ENCODE measurements at places on chromosomes 13 and 19.

GRCh38 chr19:29812881-29813275 is 1.1 kb downstream of the CCNE1 start:
- no peak for DNase-seq

GRCh38 chr19:10896851-10897526 is 25.6 kb downstream of the CARM1 start:
- no peak for DNase-seq

- no peak for DNase-seq
Observed at GRCh38 chr13:65744836-65745235, 1485.3 kb downstream of the PCDH9 start.

- no peak for DNase-seq
Observed at GRCh38 chr13:22108979-22109378, 438.1 kb downstream of the FGF9 start.

DNA sequence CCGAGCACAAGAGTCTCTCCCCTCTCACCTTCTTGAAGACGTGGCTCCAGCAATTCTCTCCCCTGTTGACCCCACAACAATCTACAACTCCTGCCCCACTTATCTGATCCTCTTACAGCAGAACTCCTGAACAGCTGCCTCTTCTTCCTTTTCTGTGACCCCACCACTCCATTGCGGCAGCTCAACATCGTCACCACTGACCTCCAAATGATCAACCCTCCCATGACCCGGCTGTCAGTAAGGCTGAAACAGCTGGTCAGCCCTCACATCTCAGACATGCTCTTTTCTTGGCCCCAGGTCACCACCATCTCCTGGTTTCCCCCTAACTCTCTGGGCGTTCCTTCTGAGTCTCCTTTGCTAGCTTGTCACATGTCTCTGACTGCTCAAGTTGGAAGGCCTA is 1.8 kb downstream of the EXOSC5 start:
- DNase-seq, result no peak

- no peak for DNase-seq
Observed at GRCh38 chr13:39516096-39516495, 86.9 kb downstream of the LHFPL6 start.

DNA sequence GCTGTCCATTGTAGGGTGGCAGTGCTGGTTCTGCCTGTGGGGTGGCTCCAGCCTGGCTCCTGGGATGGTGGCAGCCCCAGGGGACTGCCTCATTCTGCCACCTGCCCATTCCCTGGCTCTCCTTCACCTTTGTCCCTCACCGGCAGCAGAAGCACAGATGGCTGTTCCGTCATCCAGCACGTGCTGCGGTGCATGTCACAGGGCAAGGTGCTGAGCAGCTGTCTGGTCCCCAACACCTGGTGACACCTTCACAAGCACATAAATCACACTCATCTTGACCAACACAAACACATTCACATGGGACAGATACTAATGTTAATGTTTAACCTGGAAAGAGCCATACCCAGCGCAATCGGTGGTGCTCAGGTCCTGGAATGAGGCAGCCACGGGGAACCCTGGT is 126.8 kb downstream of the UQCRFS1 start:
- DNase-seq, result no peak

DNA sequence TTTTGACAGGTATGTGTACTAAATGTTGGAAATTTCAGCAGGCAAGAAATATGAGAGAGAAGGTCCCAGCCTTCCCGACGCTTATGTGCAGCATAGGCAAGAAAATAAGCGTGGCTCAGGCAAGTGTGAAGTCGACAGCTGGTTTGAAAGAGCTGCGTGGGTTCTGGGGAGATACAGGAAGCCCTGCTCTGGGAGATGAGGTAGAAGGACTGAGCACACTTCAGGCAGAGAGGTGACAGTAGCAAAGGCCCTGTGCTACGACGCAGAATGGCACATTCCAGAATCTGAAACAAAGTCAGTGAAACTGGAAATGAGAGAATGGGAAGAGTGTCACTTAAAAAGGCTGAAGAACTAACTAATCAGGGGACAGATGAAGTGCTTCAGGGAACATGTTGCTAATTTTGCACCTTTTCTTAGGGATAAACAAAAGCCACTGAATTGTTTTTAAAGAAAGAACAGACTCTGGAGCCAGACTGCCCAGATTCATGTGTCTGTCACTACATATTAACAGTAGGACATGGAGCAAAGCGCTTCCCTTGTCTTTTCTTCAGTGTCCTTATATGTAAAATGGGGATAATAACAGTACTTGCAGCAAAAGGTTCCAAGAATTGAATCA is 160.1 kb downstream of the SPRY2 start:
- no peak for DNase-seq

DNA sequence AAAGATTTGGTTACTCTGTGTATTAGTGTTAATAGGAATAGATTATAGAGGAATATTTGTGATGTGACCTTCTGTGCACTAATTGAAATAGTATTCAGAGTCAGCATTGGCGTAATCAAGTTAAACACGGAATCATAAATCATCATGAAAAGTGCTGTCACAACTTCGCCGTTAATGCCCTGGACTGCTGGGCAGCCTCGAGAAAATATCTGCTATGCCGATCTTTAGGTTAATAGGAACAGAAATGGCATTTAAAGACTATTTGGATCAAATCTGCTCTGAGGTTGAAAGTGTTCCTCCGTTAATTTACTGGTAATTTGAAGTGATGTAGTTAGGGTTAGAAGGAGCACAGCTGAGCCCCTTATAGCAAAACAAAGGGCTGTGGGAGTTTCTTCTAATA is 219.0 kb downstream of the MZT1 start:
- DNase-seq, result peak; percentile 58

- DNase-seq, result no peak
Observed at GRCh38 chr19:29173896-29174295, 39.1 kb downstream of the UQCRFS1 start.

GRCh38 chr13:39963612-39964011 is 308.1 kb downstream of the COG6 start:
- DNase-seq, result no peak

DNA sequence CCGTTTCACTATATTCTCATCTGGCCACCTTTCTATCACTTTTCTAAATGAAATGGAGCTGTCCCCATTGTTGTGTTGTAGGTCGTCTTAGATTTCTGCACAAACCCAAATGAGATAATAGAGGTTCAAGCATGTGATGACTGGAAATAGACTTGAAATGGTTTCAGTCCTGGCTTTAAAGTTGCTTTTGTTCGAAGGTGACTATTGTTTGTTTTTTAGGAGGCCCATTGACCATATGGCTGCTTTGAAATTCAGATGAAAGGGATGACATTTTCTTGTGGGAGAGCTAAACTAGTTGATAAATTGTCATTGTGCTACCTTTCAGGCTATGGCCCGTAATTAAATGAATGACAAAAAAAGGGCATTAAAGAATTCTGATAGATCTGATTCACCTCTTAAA is 583.7 kb downstream of the GPC6 start:
- DNase-seq, result no peak

- peak; percentile 9 for DNase-seq
Observed at GRCh38 chr13:25659091-25659795, 287.5 kb downstream of the ATP8A2 start.

DNA sequence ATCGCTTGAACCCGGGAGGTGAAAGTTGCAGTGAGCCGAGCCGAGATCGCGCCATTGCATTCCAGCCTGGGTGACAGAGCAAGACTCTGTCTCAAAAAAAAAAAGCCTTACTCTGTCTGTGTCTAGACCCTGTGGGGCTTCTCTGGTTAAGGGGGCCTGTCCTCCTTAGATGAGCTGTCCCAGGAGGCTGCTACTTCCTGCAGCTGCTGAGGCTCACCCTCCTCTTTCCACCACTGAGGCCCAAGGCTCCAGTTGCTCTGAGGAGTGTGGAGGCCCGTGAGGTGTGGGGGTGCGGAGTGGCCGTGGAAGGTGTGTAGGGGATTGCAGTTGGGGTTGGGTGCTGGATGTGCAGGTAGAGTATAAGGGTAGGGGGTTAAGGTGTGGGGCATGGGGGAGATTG is 22.1 kb upstream of the RASA3 start:
- DNase-seq, result no peak

GRCh38 chr19:46729696-46730095 is 12.8 kb upstream of the PRKD2 start:
- no peak for DNase-seq

DNA sequence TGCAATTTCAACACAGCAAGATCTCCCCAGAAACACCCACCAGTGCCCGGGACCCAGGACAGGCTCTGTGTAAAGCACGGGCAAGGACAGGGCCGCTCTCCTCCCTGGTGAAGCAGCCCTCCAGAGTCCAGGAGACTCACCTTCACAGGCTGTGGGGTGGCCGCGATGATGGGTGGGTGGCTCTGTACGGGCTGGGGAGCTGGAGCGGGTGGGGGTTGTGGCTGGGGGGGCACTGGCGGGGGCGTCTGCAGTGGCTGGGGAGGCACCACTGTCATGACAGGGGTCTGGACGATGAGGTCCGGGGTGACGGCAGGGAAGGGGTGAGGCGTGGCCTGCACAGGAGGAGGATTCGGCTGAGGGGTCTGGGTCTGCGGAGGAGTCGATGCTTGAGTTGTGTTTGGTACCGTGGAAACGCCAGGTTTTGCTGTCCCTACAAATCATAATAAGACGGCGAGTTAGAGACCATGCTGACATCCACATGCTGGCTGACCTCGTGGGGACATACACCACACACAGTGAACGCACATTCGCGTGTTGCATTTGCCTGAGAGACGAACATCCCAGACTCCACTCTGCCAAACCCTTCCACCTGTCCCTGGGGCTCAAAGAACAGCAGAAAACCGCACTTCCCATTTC is 33.1 kb upstream of the EPHX3 start:
- no peak for DNase-seq

DNA sequence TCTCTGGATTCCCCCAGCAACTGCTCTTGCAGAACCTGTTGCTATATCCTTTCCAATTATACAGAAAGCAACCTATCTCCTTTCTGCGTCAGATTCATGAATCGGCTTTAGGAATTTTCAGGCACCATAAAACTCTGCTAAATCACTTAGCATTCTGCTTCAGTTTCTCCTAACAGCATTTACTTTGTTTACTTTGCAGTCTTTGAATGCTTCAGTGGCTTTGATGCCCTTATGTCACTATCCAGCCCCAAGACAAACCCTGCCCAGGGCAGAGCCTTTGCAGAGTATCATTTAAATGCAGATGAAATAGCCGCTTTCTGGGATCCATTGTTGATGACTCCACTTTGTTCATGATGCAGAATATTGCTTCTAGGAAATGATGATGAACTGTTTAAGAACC is 43.1 kb downstream of the SLITRK1 start:
- DNase-seq, result peak; percentile 18

DNA sequence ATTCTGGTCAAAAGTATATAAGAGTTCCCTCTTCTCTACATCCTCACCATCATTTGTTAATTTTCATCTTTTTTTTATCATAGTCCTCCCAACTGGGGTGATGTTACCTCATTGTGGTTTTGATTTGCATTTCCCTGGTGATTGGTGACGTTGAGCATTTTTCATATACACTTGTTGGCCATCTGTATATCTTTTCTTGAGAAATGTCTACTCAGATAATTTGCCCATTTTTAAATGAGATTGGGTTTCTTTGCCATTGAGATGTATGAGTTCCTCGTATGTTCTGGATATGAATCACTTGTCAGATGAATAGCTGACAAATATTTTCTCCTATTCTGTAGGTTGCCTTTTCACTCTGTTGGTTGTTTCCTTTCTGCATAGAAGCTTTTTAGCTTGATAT is 2.4 kb downstream of the CD33 start:
- DNase-seq, result no peak

GRCh38 chr13:44894001-44894770 is 95.1 kb downstream of the NUFIP1 start:
- DNase-seq, result no peak

- DNase-seq, result no peak
Observed at GRCh38 chr19:13859361-13859880, 17.5 kb upstream of the NANOS3 start.

GRCh38 chr13:28744091-28744536 is 25.3 kb upstream of the SLC46A3 start:
- DNase-seq, result no peak

DNA sequence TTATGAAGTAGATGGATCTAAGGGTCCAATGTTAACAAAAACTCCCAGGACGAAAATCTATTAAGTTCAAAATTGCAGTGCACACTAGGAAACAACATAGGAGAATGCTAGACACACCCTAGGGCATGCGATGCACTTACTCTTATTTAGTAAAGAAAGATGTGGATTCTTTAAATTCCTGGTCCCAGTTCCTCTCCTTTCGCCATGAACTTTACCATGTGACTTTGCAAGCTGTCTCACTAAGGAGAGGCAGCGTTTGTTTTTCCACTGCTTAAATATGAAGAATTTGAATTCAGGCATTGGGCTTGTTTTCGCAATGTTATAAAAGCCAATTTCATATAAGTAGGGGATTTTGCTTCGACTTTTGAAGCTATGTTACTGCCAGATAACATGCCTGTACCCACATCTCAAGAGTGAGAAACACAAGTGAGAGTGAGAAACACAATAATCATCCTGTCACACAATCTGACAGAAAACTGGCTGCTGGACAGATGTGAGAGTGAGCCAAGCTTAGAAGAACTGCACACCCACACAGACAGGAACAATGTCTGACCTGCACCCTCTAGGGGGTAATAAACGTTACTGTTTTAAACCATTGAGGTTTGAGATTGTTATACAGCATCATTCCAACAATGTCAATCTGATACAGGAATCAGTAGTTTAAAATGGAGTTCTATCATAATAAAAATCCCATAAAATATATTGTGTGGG is 1308.4 kb downstream of the SLITRK5 start:
- DNase-seq, result peak; percentile 20

DNA sequence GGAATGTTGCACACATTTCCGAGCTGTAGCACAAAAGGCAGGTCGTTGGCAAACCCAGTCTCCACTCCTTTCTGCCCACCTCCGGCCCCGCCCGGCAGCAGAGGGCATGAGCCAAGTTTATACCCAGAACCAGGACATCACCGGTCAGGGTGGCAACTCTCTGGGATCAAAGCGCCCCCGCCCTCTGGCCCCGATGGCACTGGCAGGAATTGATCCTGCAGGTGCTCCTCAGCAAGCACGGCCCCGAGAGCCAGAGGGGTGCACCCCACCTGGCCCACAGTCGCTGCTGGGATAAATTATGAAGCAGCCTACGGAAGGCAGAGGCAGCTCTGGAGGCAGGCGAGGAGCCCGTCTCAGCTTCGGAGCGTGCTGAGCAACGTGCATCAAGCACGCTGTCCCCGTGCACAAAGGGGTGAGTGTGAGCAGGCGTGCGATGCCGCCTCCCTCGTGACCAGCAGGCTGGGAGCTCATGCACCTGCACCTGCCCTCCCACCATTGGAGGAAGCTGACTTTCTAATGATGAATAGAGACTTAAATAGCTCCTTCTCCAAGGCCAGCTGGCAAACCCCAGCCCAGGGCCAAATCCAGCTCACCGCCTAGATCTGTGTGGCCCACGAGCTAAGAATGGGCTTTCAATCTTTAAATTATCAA is 25.7 kb downstream of the SHC2 start:
- DNase-seq, result no peak

DNA sequence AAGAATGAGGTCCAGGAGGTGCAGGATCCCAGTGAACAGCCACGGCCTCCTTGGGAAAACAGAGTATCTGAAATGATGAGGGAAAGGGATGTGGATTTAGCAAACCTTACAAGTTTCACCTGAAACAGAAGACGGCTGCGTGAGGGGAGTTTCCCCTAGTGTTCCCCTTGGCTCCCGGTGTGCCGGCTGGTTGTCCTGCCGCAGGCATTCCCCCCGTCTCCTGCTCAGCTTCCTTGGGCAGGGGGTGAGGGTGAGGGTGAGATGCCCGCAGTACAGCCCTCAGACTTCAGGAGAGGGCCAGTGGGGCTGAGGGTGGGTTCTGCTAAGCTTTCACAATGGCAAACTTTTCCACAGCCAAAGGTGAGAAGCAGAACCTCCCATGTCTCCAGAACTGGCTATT is 201.1 kb upstream of the SOX1 start:
- DNase-seq, result no peak

- no peak for DNase-seq
Observed at GRCh38 chr19:33804021-33804799, 7.5 kb downstream of the KCTD15 start.

Data from HEK293T (cell line).